ENCODE measurements at places on chromosomes 12 and 14.

GRCh38 chr12:6382371-6382770, 1.6 kb upstream of the LTBR start:
- no peak for DNase-seq

DNA sequence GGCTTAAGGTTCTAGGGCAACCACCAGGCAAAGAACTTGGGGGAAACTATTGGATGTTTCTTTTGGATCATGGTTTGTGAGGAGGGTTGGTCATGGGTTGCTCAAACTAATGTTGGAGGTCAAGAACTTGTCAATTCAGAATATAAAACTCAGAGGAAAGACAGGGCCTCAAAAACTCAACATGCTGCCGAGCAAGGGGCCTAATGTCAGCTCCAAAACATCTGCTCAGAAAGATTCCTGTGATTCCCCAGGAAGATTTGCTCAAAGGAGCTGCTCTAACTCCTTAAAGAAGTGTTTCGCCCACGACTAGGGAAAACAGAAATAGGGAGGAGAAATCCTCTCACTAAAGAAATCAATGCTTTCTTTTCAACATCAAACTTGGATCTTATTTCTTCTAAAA, 3.7 kb upstream of the IGF1 start:
- DNase-seq, result no peak

DNA sequence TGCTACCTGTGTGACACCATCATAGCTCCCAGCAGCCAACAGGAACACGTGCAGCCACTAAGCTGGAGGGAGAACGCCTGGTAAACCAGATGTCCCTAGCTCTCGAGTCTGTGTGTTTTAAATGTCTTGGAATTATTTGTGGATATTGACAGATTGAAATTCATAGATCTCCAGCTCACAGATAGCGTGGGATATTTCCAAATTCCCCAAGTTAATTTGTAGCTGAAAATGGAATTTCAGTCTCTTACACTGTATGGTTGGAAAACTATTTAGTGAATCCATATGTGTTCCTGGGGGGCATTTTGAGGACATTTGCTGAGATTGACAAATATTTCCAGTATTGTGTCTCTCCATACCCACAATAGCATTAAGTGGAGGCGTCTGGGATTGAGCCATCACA, 618.6 kb upstream of the TMEM132C start:
- DNase-seq, result no peak

DNA sequence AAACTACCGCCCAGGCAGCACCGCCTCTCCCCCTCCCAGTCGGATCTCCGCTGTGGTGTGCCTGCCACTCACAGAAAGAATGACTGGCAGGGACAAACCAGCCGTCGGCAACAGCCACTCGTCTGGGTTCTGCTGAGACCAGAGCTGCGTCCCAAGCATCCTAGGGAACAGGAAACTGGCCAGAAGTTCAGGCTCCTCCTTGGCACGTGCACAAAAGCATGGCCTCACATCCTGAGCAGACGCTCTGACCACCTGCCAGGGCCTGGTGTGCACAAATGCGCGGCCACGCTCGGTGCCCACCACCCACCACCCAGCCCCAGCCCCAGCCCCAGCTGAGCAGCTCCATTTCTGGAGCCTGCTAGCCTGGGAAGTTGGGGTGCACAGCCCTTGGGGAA, 214.8 kb downstream of the DPF3 start:
- DNase-seq, result no peak

- no peak for DNase-seq
These were observed 62.2 kb downstream of the RFX4 start for GRCh38 chr12:106645074-106645421.

DNA sequence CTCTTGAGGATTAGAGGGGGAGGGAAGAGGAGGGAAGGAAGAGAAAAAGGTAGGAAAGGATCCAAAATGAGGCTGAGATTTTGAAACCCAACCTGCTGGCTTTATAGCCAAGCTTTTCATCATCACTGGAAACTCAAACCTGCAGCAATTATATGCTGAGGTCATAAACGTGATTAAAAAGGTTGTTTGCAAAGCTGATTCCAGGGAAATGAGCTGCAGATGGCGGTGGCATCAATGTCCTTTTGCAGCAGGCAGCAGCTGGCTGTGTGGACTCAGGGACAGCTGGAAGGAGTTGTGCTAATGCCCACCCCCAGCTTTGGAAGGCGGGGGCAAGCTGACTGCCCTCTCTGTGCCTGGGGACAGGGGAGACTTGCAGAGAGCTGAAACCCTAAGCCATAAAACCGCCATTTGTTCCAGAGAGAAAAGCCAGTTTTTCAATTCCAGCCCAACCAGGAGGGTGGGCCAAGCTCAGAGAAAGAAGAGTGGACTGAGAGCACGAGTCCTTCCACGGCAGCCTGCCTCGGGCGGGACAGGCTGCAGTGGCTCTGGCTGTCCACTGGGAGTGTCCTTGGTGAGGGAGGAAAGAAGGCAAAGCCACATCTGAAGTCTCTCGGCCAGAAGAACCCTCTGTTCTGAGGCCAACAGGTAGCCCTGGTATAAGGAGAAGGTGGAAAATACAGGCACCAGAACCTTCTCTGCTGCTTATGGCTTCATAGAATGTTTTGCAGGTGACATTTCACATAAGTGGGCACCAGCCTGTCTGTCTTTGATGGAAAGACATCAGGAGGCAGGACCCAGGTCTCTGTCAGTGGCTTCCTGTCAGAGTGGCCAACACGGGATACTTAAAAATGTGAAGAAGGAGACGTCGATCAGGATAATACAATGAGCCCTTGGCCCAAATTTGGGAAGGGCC, 90.7 kb downstream of the SINHCAF start:
- DNase-seq, result peak; percentile 22

- DNase-seq, result no peak
These were observed 627 bp downstream of the TESC start for GRCh38 chr12:117098361-117099217.

DNA sequence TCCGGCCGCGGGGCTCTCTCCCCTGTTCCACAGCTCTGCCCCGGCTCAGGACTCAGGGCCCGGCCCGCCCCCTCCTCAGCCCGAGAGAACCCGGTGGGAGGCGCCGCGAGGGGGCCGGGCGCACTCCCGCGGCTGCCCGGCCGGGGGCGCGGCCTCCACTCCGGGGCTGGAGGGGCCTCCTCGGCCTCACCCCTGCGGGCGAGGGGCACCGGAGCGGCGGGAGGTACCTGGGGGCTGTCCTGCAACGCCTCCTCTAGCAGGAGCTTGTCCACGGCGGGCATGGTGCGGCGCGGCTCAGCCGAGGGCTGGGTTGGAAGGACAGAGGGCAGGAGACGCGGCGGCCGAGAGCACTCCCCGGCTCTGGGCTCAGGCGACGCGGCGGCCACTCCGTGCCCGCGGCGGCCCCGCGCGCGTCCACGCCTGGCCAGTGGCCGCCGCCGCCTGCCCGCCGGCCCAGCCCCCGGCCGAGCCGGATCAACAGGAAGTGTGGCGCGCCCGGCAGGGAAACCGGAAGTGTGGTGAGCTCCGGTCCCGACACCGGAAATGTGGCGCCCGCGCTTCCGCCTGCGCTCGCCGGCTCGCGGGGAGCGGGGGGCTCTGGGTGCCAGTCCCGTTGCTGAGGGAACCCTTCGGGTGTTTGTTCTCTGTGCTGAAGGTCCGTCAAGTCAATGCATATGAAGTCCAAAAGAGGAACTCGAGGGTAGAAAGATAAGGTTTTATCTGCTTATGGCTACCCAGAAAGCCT, at the start of gene APPL2:
Gene APPL2, minus strand, starts transcription at position 443 of the 745 bp plus-strand sequence. Its CDS starts 162 bp downstream, at position 281.
- no peak for DNase-seq

- no peak for DNase-seq
These were observed 103.7 kb downstream of the SCARB1 start for GRCh38 chr12:124759841-124760503.
